Right renal cortex interstitium (tissue), 3 donors: ENCODE measurements at places on chromosomes 5 and 9. TPM values are rescaled to one million over a fixed set of nuclear protein-coding genes. Genes with fewer than 3 reads are reported as not detected.

DNA sequence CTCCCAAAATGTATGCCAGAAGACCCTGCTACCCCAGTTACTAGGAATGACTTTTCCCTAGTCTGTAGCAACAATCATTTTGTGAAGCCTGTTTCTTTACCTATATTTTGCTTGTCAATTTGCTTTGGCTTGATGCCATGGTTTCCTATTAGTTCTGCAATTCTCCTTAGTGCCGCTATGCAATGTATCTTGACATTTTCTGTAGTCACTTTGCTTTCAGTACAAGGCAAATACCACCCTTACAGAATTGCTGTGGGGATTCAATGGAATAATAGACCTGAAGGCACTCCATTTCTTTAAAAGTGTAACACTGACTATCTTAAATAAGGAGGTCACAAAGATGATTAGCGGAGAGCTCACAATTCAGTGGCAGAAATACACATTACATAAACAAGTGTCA lies 291.1 kb downstream of the NR2F1-AS1 start:
- no peak for DNase-seq

- DNase-seq: no peak
These were observed 307.3 kb upstream of the SGCD start for GRCh38 chr5:156019571-156020180.

DNA sequence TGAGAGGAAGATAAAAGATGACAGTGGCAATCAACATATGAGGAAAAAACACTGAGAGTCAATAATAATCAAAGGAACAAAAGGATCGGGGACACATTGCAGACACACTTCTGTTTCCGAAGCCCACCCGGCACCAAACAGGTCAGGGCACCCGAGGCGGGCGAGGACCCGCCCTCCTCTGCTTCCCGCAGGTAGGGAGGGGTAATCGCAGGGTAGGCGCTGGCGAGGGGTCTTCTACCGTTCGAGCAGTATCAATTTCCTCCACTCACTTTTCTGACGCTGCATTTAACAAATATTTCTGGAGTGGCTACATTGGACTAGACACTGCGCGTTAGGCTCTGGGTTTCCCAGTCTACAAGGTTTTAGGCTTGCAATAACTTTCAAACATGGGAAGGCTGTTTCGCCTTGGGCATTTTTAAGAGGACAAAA lies 1.3 kb downstream of the TXN start:
- no peak for DNase-seq

MTRR gene
- 54.0 TPM for polyA plus RNA-seq

DNA sequence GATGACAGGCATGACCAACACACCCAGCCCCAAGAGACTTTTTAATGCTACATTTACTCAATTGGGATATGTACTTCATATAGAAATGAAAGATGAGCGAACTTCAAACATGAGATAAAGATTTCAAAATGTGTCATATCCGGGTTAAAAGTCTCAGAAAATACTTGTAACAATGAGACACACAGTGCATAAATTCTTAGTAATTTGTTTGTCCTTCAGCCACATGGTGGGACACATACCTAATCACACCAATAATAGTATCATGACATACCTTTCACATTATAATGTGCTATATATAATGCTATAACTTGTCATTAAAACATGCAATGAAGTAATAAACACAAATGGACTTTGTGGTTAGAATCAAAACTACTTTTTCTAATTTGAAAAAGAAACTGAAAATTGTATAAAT lies 204.7 kb upstream of the RFX3 start:
- DNase-seq: no peak

- no peak for DNase-seq
These were observed 64.3 kb upstream of the GGTA1 start for GRCh38 chr9:121563881-121564460.

PCDHAC2 gene
- polyA plus RNA-seq: 0.65 TPM

DNA sequence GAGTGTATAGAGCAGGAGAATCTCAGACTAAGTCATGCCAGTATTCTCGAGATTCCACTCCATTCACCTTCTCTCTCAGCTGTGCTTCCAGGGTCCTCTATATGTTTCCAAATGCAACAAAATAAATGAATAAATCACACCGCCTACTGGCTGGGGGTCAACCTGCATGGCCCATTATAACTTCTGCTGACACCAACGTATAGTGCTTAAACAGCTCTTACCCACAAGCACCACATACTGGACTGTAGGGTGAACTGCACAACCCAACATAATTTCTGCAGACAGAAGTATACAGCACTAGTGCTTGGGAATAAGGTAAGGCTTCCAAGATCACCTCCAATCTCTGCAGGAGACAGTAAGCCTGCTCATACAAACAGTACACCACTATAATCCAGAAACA lies 33.1 kb upstream of the HTR4 start:
- no peak for DNase-seq

- DNase-seq: no peak
These were observed 8.5 kb downstream of the CDX1 start for GRCh38 chr5:150175076-150175475.

GRCh38 chr9:98568234-98568908 lies 140.4 kb downstream of the GABBR2 start:
- no peak for DNase-seq

- no peak for DNase-seq
These were observed 54.6 kb upstream of the STXBP1 start for GRCh38 chr9:127557466-127557869.

GRCh38 chr9:78273761-78274160 lies 23.2 kb upstream of the PSAT1 start:
- no peak for DNase-seq

TAS2R1 gene
- not detected for polyA plus RNA-seq

DNA sequence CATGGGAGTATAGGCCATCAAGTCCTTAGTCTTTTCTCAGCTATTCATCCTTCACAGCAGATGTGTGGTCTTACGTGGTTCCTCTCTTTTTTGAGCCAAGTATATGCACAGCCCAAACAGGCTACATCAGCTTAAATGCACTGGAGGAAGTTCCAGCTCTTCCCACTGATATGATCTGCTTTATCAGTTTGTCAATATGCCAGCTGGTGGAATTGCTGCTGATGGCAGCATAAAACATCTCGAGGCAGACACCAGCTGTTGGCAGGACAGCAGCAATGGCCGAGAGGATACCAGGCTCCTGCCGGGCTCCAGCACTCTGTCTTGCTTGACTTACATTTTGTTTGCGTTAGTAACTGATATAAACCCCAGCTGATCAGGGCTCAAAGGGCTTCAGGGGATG lies 143.4 kb downstream of the TENT4A start:
- no peak for DNase-seq

GRCh38 chr5:1851290-1851934 lies 31.3 kb downstream of the IRX4 start:
- DNase-seq: no peak

BAAT gene
- 0.33 TPM for polyA plus RNA-seq

GRCh38 chr5:71886406-71886805 lies 167.3 kb downstream of the CARTPT start:
- no peak for DNase-seq

DNA sequence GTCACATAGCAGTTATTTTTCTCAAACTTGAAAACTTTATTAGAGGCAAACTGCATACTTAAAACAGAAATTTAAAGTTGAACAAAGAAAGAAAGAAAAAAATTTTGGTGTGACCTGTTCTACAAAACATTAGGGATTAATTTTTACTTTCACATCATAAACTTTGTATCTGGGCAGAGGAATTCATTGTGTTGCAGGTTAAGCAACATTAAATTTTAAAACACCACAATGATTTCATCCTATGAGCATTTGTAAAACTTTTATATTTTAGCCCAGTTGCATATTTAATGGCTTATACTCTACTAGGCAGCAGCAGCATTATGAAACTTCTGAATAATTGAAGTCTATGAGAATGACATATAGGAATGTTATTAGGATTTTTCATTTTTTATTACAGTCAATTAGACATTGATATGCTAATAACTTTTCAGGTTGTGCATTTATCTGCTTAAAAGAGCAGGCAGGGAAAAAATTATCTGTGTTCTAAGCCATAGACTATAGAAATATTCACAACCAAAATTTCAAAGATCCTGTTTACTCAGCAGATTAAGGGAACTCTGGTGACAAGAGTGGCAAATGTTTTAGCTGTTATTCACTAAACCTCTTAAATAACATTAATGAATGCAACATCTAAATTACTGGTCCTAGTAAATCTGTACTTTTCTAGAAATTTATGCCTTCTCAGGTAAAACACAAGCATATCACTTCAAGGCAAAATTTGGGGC lies 1088.5 kb upstream of the CDH6 start:
- DNase-seq: no peak

APC gene
- 33.0 TPM for polyA plus RNA-seq

GRCh38 chr5:19406576-19407365 lies 581.2 kb downstream of the CDH18 start:
- DNase-seq: no peak

DNA sequence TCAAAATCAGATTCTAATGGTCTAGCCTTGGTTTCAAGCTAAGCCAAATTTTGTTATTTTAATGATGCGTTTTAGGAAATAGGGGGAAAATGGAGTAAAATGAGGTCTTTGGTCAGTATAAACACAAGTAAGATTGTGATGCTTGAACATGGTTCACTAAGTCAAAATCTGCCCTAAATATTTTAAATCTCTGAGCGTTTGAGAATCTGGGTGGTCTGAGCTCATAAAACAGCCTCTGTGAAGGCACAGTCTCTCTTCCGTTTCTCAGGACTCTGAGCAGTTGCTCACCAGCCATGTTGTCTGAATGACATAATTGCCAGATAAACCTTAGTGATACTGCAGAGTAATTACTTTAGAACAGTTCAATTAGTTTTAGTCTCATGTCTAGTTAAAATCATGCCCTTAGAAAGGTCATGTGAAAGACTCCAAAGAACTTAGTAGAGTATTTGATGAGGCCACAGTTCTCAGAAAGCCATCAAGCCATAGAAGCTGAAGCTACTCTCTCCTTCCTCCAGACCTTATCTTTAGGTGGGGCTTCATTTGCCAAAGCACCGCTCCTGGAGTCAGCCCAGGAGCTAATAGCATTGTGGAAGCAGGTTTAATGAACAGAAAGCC lies 257.1 kb upstream of the MAP3K1 start:
- no peak for DNase-seq

DNA sequence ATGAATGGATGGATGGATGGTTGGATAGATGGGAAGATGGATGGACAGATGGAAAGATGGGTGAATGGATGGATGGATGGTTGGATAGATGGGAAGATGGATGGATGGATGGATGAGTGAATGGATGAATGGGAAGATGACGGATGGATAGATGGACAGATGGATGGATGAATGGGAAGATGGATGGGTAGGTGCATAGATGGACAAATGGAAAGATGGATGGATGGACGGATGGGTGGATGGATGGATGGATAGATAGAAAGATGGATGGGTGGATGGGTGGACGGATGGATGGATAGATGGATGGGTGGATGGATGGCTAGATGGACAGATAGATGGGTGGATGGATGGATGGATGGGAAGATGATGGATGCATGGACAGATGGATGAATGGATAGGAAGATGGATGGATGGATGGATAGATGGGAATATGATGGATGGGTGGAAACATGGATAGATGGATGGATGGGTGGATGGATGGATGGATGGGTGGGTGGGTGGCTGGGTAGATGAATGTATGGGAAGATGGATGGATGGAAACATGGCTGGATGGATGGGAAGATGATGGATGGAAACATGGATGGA lies 16.5 kb upstream of the EXOC3 start:
- DNase-seq: no peak

DNA sequence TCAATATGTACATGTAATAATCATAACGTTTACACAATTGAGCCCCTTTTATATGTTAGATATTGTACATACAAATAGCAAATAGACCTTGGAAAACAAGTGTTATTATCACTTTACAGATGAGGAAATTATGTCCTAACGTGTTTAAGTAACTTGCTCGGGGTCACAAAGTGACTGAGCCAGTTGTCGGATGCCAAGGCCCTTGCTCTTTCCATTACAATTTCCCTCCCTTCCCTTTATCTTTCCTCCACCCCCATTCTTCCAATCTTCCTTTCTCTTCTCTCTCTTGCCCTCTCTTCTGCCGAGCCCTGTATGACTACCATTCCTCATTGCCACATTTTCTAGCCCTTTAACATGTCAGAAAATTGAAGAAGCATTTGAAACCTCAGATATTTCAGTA lies 34.4 kb upstream of the RAD23B start:
- DNase-seq: no peak
